ENCODE measurements at places on chromosomes 7 and 10.
A peak's percentile ranks its signal among the peaks of the same experiment; 100 is the strongest.

DNA sequence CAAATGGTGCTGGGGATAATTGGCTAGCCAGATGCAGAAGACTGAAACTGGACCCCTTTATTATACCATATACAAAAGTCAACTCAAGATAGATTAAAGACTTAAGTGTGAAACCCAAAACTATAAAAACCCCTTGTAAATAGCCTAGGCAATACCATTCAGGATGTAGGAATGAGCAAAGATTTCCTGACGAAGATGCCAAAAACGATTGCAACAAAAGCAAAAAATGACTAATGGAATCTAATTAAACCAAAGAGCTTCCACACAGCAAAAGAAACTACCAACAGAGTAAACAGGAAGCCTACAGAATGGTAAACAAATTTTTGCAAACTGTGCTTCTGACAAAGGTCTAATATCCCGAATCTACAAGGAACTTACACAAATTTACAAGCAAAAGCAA, 30.9 kb upstream of the PLXDC2 start:
- DNase-seq, result no peak

GRCh38 chr10:11449761-11450160, 161.7 kb downstream of the USP6NL start:
- no peak for DNase-seq

DNA sequence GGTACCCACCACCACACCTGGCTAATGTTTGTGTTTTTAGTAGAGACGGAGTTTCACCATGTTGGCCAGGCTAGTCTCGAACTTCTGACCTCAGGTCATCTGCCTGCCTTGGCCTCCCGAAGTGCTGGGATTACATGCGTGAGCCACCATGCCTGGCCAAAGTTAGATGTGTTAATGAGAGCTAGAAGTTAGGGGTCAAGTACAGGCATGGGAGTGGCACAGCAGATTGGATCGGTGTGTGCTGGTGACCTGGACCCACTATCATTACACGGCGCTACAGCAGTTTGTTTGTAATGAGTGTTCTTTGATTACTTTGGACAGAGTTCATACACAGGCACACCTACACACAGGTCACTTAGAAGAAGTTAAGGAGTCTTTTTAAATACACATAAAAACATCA, 36.7 kb downstream of the DNAJB6 start:
- DNase-seq, result no peak

DNA sequence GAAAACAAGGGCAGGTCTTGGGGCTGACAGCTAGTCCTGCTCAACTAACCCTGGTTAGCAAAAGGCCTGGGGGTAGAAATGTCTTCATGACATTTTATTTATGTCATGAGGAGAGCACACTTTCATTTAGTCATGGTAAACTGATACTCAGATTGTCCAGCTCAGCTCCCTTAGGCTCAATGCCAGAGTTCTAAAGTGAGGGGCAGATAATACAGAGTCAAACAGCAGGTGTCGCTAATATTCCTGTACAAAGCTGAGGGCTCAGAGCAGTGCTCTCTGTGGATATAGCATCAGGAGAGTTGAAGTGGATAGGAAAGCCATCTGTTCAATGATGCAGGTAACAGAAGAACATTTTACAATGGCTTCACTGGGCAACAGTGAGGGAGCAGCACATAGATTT, 26.8 kb upstream of the CALCR start:
- DNase-seq, result no peak

DNA sequence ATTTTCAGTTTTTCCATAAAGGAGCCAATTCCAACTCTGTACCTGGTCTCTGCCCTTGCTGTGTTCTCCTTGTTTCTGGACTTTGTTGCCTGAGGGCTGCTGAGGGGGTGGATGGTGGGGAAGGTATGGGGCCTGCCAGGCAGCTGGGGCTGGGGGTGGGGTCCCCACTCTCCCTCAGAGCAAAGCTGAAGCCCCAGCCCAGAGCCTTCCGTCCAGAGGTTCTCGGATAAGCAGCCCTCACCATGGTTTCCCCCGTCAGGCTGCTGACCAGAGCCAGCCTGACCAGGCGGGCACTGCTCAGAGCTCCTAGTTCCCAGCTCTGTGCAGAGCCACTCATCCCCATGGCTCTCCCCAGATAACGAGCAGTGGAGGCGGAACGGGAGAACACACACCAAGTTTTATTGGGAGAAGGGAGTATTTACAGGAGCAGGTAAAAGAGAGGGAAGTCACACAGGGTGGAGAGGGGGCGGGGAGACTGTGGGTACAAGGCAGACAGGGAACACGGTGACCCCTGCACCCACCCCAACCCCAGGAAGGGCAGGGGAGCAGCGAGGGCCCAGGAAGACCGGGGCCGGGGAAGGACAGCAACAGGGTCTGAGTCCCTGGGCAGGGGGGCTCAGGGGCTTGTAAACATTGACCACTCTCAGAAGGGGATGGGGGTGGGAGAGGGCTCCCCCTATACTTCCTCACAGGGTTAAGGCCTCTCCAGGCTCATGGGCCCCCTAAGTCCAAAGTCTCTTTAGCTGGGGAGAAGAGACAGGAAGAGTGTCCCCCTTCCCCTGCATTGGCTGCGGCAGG, 5.8 kb downstream of the GNB2 start:
- no peak for DNase-seq

DNA sequence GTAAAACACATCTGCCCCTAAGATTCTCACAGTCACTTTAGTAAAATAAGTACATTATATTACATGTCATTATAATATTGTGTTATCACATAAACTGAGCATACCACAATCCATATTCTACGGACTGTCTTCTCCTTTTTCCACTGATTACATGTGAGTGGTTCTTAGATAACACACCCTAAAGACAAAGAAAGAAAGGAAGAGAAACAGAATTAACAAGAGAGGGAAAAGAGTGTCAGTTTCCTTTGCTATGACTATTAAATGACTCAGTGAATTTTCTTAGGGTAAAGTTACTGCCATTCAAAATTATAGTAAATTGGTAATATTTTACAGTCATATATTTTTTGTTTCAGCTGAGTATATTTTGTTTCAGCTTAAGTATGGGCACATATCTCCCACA, 268.3 kb downstream of the TWIST1 start:
- no peak for DNase-seq

GRCh38 chr7:130900471-130901076, 166.6 kb upstream of the KLF14 start:
- DNase-seq, result no peak

DNA sequence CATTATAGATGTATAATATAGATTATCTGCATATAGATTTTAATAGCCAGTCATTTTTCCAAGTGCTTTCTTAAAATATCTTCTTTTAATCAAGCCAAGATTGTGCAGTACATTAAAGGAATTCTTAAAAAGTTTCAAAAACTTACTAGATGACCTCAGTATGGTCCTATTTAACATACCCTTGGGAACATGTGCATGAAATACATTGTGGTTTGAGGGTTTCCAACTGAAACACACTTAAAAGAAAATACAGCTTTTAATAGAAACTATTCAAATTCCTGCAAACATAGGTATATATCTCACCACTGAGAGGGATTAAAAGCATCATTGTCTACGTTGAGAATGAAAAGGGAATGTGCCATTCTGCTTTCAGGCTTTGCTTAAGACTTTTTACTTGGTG, 364.9 kb downstream of the SUGCT start:
- DNase-seq, result no peak

DNA sequence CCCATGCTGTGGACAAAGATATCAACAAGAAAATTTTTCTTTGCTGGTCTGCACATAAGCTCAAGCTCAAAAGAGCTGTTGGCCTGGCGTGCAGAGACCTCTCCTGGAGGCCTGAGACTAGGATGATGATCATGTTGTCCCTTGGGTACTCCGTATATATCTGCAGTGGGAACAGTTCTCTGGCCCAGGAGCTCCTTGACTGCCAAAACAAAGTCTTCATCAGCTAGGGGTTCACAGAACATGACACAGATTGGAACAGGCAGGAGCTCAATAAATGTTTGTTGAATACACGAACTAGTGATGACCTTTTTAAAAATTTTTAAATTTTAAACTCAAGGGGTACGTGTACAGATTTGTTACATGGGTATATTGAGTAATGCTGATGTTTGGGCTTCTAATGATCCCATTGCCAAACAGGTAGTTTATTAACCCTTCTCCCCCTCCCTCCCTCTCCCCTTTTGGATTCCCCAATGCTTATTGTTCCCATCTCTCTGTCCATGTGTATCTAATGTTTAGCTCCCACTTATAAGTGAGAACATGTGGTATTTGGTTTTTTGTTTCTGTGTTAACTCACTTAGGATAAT, 49.1 kb downstream of the ZNF783 start:
- DNase-seq, result no peak

- no peak for DNase-seq
Observed at GRCh38 chr10:97311111-97311626, 7.9 kb upstream of the FRAT1 start.

GRCh38 chr7:155867734-155868400, 55.6 kb upstream of the SHH start:
- no peak for DNase-seq

DNA sequence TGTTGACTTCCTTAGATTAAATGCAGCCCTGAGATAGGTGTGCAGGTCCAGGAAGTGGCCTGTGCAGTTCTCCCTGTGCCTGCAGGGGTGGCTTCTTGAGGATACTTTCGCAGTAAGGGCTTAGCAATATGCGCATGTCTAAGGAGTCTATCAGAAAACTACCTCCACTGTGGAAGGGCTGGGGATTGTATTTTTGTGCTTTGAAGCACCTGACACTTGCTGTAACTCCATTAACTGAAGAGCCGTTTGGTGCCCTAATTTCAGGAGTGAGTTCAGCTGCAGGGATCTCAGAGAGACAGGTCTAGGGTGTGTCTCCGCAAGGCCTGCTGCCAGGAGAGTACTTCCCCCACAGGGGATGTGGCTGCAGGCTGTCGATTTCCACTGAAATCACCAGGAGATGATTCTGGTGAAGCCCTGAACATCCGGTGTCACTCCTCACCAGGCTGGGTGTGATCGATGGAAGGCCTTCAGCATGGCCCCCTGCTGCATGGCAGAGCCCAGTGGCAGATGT, 35.5 kb downstream of the IKZF1 start:
- DNase-seq, result peak; percentile 50

DNA sequence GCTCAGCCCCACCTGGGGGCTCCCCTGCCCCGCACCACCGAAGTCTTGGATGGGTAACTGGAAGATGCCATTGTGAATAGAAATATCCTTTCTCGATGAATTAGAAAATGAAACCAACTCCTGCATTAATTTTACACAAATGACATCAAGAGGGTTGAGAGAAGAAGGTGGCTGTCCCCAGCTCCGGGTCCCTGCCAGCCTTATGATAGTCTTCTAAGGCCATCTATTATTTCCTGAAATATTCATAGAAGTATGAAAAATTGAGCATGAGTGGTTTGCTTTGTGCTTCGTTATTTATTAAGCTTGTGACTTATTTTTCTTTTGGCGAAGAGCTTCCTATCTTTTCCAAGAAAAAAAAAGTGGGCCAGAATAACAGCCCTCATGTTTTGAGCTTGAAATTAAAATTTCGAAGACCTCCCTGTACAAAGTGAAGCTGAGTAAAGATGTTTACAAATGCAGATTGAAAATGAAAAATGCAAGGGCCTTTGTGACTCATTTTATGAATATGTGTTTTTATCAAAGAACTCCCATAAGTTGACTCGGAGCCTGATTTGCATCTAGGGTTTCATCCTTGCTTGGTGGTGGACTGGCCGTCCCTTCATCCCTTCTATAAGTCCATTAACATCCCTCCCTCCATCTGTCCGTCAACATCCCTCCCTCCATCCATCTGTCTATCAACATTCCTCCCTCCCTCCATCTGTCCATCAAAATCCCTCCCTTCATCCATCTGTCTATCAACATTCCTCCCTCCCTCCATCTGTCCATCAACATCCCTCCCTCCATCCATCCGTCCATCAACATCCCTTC, 20.5 kb upstream of the CFAP46 start:
- DNase-seq, result no peak

GRCh38 chr10:132400041-132400546, 3.1 kb downstream of the PWWP2B start:
- no peak for DNase-seq

- DNase-seq, result no peak
Observed at GRCh38 chr7:106279425-106280197, 5.2 kb downstream of the NAMPT start.

GRCh38 chr10:11285171-11285570, 267.5 kb downstream of the CELF2 start:
- DNase-seq, result no peak

DNA sequence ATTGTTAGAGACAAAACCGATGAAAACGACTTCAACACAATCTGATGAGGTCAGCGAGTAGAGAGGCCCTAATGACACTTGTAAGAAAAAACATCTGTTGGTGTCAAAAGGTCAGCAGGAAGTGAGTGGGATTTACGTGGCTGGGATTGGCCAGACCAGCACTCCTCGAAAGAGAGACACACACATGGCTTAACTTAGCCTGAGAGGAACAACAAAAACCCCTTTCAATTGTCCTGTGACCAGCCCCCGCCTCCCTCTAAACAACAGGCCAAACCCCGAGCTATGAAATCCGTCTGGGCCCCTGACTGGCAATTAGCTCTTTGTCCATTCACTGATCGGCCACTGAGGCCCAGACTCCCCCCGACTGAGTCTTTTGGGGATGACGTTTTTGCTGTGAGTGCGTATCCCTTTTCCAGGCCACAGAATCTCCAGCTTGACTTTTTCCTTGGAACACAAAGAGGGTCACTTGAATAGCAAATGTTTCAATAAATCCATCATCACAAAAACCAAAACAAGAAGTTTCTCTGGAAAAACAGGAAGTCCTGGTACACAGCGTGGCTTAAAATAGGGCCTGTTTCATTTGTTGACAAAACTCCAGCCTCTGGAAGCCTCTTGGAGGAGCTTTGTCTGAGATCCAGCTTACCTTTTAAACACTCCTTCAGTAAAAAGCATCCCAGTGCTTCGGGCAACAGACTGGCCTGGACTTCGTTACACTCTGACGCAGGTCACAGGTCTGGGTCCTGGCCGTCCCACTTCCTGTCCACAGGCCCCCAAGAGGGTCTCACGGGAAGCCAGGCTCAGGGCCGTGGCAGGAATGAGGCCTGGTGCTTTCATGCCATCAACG, 103.0 kb downstream of the CTBP2 start:
- DNase-seq, result no peak

DNA sequence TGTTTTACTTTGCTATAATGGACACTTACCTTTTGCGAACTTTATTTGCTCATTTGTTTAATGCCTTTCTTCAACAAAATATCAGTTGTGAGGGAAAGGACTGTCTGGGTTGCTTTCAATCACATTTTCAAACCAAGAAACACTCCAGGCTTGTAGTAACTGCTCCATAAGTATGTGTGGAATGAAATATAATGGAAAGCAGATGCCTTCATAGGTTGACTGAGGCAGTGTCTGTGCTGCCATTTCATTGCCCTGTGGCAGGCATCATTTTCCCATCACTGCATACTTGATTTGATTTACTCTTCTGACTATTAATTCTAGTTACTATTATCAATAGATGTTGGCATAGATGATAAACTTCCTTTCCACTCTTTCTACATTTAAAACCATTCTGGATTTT, 762.3 kb downstream of the CNTNAP2 start:
- no peak for DNase-seq
